Hippocampal formation (tissue), 2 donors: ENCODE measurements at places on chromosomes 2 and 18.

DNA sequence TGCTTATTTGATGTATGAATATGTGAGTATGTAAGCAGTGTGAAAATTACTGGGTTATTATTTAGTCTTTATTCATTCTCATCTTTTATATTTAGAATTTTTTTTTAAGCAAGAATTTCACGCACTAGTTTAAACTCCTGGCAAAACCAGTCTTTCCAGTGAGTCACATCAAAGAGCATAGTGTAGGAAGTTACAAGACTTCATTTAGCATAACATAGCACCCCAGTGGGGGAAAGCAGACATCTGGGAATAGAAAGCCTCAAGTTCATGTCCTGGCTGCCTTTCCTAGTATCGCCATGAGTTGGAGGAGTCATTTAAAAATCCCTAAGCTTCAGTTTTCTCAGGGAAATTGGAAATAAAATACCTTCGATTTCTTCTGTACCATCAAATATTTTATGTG is 408.3 kb downstream of the NUP35 start:
- no peak for DNase-seq

GRCh38 chr18:34947711-34948125 is 93.5 kb upstream of the MAPRE2 start:
- no peak for DNase-seq

DNA sequence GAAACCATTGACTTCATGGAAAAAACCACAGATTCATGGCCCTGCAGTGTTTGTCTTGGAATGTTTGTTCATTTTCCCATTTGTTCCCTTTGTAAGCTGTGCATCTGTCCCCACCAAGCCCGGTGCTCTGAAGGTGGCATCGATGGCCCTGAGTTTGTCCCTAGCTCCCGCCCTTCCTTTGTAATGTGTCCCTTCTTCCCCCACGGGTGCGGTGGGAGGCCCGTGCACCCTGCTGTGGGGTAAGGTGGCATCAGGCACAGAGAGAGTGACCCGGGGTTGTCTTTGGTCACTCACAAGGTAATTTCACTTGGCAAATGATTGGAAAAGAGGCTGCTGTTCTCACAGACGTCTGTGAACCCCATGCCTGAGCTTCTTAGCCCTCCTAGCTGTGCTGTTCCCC is 28.7 kb downstream of the KLHL29 start:
- no peak for DNase-seq

DNA sequence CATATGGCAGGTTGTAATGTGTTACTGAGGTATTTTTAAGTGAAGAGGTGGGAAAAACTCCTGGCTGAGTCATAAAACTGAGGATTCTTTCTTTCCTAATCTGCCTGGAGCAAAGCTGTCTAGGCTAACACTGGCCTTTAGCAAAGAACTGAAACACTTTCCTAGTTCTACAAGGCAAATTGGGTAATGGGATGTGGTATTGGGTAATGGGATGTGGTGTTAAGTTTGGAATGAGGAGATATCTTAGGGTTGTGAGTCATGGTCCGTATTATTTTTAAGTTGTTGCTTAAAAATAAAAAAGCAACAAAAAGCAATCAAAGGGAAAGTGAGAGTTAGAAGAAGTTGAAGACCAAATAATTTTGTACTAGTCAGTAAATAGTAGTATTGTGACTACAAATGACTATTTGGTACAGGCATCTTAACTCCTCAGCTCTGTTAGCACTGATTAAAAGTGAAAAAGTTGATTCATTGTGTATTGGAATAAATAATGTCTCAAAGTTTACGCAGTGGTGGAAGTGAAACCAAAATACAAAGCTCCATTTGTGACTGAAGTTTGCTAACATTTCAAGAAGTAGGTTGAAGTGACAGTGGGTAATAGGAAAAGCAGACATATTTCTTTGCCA is 216.8 kb downstream of the CAMKMT start:
- DNase-seq: no peak

DNA sequence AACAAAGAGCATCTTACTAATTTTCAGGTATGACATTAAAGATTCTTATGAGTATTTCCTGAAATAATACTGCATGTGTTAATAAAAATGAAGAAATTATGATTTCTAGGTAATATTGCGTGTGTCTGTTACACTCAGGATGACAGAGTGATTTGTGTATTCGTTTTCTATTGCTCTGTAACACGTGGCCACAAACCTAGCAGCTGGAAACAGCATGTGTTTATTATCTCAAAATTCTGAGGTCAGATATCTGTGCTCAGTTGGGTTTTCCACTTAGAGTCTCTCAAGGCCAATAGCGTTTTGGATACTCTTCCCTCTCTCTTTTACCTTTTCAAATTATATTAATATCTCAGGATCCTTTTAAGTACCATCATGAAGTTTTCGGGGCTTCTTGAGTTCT is 667.9 kb upstream of the CDH7 start:
- no peak for DNase-seq

DNA sequence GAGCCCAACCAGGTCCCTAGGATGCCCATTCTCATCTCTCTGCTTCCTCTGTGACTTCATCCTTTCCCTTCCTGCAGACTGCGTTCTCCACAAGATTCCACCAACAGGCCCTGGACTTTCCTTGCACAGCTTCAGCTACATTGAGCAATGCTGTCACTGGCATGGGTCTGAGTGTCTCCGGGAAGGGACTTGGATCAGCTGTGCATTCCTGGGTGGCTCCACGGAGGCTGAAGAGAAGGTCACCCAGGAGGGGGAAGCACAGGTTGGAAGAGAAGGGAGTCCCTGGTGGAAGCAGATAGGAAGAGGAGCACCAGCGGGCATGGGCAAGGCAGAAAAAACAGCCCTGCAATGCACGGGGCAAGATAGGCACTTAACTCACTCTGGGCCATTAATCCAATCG is 140.5 kb downstream of the UXS1 start:
- no peak for DNase-seq

DNA sequence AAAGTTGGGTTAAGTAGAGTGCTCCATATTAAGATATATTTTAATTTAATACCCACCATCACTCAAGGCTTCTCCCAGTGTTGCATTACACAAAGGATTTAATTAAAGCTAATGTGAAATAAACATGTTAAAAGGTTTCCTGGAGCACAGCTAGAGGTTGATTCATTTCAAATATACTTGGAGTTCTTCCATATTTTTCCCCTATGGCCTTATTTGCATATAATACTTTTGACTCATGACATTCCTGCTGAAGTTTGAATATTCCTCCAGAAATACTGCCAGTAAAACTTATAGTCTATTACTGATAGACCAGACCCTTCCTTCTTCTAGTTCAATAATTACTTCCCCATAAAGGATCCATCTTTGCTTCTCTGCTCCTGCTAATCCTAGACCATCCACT is 227.5 kb downstream of the GULP1 start:
- no peak for DNase-seq

DNA sequence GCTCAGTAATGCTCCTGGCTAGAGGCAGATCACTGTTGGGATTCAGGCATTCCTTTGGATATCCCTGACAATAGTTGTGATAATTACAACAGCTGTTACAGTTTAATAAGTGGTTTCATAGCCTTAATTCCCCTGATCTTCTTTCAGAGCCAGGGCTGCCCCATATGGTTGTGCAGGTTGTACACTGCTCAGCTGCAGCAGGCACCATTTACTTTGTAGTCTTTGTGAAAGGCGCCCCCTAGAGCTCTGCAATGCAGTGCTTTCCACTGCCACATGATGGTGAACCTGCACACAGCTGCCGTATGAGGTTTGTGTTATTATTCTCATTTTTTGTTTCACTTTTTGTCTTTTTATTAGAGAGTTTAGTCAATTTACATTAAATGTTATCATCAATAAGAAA is 239.1 kb downstream of the KCNS3 start:
- DNase-seq: no peak

- DNase-seq: no peak
Observed at GRCh38 chr2:16911746-16912145, 246.1 kb upstream of the CYRIA start.

DNA sequence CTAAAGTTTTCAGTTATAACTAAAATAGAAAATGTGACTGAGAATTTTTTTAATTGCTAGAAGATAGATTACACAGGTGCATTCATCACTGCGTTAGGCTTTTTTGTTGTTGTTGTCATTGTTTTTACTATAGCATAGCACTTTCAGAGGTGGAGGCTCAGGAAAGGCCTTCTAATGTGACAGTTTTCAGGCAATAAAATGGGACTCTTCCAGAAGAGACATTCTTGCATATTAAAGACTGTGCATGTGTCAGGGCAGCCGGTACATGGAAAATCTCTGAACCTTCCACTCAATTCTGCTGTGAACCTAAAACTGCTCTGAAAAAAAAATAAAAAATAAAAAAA is 175.2 kb downstream of the METTL4 start:
- DNase-seq: no peak

GRCh38 chr18:49225160-49225559 is 235.3 kb downstream of the DYM start:
- DNase-seq: no peak

- no peak for DNase-seq
Observed at GRCh38 chr2:108323619-108324018, 34.9 kb downstream of the SULT1C2 start.

DNA sequence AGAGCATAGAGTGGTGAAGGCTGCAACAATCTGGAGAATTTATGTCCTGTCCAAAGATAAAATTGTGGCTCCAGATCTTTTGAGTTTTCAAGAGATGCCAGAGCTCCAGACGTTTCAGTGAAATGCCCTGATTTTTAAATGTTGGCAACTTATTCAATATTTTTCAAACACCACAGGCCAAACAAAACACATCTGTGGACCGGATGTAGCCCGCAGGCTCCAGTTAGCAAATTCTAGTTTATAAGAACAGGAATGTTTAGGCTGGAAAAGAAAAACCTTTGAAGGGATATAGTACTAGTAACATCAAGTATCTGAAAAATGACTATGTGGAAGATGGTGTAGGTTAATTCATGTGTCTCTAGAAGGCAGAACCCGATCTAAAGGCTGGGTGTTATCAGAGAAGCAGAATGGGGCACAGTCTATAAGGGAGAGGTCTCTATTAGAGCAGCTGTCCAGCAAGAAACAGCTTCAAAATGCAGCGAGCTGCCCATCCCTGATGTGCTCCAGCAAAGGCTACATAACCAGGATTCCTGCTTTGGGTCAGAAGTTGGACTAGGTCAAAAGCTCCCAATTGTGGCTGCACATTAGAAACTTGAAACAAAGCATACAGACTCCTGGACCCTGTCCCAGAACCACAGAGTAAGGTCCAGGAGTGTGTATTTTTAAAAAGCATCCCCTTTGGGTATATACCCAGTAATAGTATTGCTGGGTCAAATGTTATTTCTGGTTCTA is 105.9 kb downstream of the ANKRD44 start:
- no peak for DNase-seq

DNA sequence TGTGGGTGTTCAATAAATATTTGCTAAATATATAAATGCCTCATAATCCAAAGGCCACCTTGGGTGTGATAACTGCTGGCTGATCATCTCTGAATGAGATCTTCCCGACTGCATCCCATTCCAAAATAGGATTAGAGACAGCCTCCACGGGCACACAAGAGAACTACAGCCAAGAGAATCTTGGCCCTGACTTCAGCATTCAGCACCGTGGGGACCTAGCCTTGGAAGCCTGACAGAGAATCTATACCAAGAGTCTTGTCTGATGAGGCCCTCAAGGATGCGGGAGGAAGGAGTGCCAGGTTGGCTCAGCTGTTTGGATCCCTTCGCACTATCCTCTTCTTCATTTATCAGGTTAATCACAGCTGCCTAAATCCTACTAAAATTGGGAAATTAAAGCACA is 85.8 kb downstream of the RBM43 start:
- no peak for DNase-seq

GRCh38 chr2:47519604-47520301 is 116.8 kb downstream of the MSH2 start:
- DNase-seq: no peak

GRCh38 chr2:60972889-60973656 is 44.4 kb upstream of the PEX13 start:
- DNase-seq: no peak

DNA sequence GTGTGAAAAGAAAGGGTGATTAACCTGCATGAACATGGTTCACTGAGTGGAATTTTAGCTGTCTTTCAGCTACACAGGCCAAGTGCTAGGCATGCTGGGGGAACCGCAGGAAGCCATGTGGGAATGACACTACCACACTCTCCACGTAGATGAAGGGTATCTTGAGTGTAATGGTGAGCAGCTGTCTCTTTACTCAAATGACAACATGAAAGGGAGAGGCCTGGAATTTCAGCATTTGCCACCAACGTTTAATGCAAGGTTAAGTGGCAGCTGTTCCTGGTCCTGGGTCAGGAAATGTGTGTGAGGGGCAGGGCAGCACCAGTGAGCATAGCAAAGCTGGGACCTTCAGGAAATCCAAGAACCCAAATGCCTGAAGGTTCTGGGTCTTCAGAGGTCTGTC is 588.4 kb downstream of the SLC4A3 start:
- DNase-seq: no peak

DNA sequence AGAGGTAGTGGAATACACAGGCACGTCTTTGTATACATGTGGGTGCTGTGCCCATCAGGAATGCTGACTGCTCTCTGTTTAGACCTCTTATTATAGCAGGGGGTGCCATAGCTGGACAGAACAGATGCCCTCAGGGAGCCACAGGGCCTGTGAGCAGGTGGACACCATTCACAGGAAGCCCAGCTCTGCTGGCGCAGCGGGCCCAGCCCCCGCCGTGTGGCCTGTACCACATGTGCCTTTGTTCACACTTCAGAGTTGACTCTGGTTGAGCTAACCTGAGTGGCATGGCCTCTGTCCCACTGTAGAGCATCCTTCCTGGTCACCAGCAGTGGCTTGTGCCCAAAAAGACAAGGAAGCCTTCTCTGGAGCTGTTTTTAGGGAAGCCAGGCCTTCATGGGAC is 730.9 kb upstream of the ID2 start:
- DNase-seq: no peak

GRCh38 chr2:5690286-5690685 is 1.9 kb upstream of the SOX11 start:
- DNase-seq: no peak

DNA sequence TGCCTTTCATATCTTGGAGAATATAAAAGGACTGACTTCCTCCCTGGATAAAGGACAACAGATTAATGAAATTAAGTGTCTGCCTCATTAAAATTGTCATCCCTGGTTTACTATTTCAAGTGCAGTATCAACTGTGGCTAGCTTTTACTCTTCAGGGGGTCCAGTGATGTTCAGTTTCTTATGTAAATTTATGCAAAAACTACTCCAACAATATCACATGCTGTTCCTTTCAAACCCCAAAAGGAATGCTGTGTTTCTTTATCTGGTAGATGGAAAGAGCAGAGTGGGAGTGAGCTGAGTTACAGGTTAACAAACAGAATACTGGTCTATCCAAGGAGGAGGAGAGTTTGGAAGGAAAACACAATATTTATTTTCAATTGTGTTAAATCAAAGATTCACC is 283.7 kb upstream of the VWC2L start:
- DNase-seq: no peak

GRCh38 chr18:63265326-63265725 is 54.2 kb downstream of the BCL2 start:
- no peak for DNase-seq
